Activated T-helper 17 cell treated with anti-CD3 and anti-CD28 coated beads, Interleukin-2, amount 50 U/mL, for 72 hours (primary cell): ENCODE measurements at places on chromosomes 7 and 10. TPM values are rescaled to one million over a fixed set of nuclear protein-coding genes. Genes with fewer than 3 reads are reported as not detected.

DGKI gene
- total RNA-seq, result 9.2 TPM

DNA sequence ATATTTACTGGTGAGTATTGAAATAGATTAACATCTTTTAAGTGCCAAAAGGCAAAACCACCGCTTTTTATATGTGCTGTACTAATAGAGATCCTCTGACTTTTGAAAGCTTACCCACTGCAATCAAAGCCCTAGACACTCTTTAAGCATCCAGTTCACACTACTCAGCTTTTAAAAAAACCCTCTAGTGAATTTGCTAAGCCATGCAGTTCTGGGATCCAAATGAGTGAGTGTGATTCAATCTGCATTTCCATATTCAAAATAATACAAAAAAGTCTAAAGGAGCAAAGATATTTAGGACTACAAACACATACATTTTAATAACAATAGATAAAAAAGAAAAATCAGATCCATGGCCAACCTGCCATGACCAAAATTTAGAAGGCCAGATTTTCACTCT, 288.2 kb downstream of the MAGI2 start:
- ATAC-seq, result no peak

DNA sequence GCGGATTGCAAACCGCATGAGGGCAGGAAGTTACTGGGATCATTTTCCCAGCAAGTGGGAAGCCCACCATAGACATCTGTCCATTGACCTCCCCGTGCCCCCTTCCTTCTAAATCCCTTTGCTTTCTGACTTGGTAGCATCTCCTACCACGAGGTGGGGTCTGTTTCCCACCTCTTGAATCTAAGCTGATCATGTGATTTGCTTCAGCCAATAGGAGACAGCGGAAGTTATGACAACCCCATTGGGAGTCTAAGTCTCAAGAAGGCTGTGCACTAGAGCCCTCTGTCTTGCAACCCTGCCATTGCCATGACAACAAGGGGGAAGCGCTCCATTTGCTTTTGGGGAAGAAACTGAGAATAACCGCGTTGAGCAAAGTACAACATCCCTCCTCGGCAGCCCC, 39.2 kb upstream of the CARD11 start:
- ATAC-seq, result no peak

DNA sequence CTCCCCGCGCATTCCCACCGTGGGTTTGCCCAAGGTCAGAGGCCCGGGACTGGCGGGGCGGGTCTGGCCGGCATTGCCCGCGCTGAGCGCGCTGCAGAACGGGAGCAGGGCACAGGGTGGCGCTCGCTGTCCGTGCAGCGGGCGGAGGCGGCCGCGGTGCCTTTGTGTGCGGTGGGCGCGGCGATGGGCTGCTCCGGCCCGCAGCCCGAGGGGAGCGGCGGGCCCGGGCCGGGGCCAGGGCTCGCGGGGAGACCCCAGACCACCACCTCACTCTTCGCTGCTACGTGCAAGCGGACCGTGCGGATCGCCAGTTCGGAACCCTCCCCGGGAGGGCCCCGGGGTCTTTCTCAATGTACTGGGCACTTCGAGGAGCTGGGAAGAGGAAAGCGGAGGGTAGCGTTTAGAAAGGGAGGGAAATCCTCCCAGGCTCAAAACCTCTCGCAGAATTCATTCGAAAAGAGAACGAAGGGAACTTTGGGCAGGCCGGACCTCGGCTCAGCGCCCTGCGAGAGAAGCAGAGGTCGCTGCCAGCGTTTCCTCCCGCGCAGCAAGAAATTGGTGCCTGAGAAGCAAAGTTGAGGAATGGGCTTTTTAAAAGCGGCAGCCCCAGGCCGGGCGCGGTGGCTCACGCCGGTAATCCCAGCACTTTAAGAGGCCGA, 8.5 kb downstream of the SP8 start:
- ATAC-seq, result peak; percentile 42

ADIRF gene
- total RNA-seq, result not detected

- peak; percentile 82 for ATAC-seq
These were observed 95.4 kb upstream of the AFAP1L2 start for GRCh38 chr10:114499630-114500190.

DNA sequence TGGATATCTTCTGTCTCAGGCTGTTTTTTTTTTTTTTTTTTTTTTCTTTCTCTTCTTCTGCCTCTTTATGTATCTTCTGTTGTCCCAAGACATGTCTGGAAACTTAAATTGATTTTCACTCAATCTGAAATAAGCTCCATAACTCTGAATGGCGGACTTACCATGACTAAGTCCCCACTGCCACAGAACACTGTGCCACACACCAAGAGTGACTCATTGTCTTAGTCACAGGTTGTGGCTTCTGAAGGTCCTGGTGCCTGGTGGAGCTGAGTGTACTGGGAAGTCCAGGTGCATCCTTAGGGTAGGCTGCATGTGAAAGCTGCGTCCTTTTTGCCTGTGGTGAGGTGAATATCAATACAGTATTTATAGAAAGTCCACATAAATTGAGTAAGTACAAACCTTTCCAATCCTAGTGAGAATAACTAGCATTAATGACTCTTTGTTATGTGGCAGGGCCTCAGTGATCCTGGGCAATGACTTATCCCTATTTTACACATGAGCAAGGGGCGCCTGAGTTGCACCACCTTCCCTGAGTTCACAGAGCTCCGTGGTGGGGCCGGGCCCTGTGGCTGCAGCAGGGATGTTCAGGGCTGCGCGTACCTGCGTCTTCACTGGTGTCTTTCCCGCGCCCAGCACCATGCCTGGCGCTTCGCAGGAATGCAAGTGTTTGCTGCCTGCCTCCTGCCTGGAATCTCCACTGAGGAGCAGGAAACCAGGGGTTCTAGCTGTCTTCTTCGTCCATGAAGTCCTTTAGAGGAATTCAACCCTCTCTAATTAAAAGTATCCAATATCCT, 4.3 kb downstream of the PFKP start:
- ATAC-seq, result peak; percentile 89

NKX1-2 gene
- not detected for total RNA-seq

AMPH gene
- not detected for total RNA-seq

TBRG4 gene
- total RNA-seq, result 177 TPM

- ATAC-seq, result no peak
These were observed 43.3 kb downstream of the DOCK4 start for GRCh38 chr7:112162784-112163506.

UTF1 gene
- not detected for total RNA-seq

SYT15 gene
- 0.37 TPM for total RNA-seq

GIMAP1 gene
- total RNA-seq, result 5.6 TPM

FGF8 gene
- not detected for total RNA-seq

GRCh38 chr10:71981876-71982230, 17.7 kb downstream of the CHST3 start:
- no peak for ATAC-seq

GRCh38 chr10:84243759-84244158, 1.1 kb upstream of the RGR start:
- ATAC-seq, result no peak

NPFFR1 gene
- total RNA-seq, result not detected
